ENCODE measurements at places on chromosomes 5 and 9.
A peak's percentile ranks its signal among the peaks of the same experiment; 100 is the strongest.

GRCh38 chr9:36542355-36542754, 30.3 kb upstream of the MELK start:
- DNase-seq = no peak

DNA sequence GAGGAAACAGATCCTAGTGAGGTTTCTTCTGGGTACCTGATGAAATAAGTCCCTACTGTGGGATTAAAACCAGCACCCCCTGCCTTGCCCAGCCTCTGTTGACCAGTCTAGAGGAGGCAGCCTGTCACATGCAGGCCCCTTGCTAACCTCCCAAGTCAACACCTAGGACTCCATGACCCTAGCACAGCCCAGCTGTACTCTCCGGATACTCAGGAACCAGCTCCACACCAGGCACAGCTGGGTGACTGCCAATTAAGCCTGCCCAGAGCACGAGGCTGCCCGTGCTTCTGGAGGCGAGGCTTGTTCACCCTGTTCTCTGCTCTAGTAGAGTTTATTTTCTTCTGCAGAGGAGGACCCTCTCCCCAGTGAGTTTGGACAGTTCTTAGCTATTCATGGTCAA, 92.5 kb downstream of the SNX24 start:
- DNase-seq = no peak

DNA sequence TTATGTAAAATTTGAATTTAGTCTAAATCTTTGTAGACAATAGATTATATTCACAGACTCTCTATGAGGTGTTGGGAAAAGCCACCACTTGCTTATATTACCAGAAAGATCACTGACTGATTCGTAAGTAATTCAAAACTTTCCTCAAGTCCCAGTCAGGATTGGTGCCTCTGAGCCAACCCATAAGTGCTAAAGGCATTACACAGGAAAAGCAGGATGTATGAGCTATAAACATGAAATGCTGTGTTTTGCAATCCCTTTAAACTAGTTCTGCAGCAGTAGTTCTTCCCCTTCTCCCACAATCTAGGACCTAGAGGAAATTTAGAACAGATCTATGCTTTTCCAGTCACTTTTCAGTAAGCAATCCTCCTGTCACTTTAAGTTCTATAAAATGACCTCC, 48.0 kb downstream of the SHLD3 start:
- DNase-seq = no peak

- no peak for DNase-seq
These were observed 92.9 kb downstream of the PALM2AKAP2 start for GRCh38 chr9:109872901-109873300.

GRCh38 chr5:133232911-133233310, 181.1 kb downstream of the HSPA4 start:
- no peak for DNase-seq

- no peak for DNase-seq
These were observed 1.7 kb downstream of the DIAPH1 start for GRCh38 chr5:141617128-141617527.

DNA sequence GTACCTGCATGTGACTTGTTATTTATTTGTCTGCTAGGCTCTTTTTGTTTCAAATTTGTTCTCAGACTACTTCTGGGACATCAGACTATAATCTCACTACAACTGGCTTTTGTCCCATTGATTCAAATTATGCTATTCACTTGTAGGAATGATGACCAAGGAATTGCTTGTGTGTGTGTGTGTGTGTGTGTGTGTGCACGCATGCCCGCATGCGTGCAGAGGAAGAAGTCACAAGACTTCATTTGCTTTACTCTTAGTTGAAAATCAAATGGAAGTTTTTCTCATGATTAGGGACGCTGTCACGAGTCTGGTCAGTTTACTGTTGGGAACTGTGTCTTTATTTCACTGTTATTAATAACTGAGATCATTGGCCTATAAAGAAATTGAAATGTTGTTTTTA, 268.7 kb downstream of the RAB3C start:
- no peak for DNase-seq

DNA sequence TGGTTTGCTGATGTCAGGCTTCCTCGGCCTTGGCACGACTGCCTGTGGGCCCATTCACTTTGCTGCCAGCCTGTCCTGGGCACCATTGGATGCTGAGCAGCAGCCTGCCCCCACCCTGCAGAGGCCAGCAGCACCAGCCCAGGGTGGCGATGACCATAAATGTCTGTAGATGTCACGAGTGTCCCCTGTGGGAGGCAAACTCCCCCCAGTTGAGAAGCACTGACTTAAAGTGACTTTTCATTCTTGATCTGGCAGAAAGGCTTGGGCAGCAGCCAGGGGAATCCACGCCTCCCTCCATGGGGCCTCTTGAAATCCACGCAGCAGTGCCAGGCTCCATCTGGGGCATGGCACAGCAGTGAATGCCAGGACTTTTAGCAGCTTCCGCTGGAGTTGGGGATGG, 21.8 kb downstream of the IRX4 start:
- no peak for DNase-seq

DNA sequence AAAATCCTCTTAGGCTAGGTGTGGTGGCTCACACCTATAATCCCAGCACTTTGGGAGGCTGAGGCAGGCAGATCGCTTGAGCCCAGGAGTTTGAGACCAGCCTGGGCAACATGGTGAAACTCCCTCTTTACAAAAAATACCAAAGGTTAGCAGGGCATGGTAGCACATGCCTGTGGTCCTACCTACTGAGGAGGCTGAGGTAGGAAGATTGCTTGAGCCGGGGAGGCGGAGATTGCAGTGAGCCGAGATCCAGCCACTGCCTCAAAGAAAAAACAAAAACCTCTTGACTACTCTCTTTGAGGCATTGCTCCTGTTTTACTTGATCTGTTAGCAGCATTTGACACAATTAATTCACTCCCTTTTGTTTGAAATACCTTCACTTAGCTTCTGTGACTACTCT, 20.7 kb downstream of the KIF2A start:
- DNase-seq = no peak

DNA sequence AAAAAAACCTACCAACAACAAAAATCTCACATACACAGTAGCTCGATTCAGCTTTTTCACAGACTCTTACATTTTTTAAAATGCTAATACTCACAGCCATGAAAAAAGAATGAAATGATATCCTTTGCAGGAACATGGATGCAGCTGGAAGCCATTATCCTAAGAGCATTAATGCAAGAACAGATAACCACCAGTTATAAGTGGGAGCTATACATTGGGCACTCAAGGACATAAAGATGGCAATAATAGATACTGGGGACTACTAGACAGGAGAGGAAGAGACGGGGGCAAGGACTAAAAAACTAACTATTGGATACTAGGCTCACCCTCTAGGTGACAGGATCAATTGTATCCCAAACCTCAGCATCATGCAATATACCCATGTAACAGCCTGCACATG, 90.3 kb upstream of the CCNH start:
- no peak for DNase-seq

GRCh38 chr9:77648234-77649108, at the start of gene GNA14:
GNA14 (minus strand) TSS chr9:77648322; CDS start chr9:77647793, 529 bp downstream.
- DNase-seq = no peak

GRCh38 chr5:146233441-146233840, 30.0 kb downstream of the RBM27 start:
- no peak for DNase-seq

DNA sequence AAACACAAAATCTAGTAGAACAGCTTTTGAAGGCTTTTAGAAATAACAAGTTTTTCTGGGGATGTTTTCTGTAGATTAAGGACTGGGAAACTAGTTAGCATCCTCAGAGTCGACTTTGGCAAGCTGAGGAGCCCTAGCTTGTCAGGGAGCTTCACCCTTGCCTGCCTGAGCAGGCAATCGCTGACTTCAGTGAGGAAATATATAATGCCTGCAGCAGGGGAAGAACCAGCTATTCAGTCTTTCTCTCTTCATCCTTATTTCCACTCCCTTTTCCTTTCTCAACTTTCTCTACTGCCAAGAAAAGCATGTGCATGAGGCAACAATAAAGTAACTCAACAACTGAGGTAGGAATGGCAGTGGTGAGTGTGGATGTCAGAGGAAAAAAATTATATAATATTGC, 54.7 kb downstream of the PLK2 start:
- DNase-seq = no peak

GRCh38 chr5:56722317-56722716, 93.0 kb upstream of the MAP3K1 start:
- DNase-seq = no peak

DNA sequence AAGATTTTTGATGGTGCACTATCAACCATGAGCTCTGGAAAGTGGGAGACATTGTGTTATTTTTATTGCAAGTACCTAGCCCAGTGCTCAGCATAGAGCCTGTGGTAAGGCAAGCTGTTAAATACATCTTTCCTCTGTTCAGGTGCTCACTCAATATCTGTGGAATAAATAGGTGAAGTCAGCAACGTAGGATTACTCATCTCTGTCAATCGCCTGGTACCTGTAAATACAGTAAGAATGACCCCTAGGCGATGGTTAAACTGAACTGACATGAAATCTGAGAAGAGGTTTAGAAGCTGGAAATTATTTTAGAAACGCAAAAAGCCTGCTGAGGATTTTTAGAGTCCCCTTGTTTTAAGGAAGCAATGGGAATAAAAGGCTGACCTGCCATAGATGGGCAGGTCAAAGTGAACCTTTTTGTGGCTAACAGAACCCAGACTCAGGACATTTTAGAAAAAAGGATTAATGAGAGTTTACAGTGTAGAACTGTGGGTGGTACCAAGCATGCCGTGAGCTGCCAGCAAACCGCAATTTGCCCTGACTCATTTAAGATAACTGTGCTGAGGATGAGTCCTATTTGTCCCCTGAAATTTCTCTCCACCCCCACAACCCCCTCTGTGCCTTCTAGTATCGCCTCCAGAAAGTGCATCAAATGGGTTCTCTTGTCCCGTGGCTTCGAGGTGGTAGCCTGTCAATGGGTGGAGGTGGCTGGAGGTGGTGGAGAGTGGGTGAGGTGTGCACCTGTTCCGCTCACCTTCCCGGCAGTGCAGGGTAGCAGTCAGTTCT, 375.1 kb downstream of the MED10 start:
- DNase-seq = no peak

- no peak for DNase-seq
These were observed 9.5 kb downstream of the ZNF367 start for GRCh38 chr9:96408409-96409280.

- no peak for DNase-seq
These were observed 161.1 kb downstream of the TARS1 start for GRCh38 chr5:33601881-33602280.

DNA sequence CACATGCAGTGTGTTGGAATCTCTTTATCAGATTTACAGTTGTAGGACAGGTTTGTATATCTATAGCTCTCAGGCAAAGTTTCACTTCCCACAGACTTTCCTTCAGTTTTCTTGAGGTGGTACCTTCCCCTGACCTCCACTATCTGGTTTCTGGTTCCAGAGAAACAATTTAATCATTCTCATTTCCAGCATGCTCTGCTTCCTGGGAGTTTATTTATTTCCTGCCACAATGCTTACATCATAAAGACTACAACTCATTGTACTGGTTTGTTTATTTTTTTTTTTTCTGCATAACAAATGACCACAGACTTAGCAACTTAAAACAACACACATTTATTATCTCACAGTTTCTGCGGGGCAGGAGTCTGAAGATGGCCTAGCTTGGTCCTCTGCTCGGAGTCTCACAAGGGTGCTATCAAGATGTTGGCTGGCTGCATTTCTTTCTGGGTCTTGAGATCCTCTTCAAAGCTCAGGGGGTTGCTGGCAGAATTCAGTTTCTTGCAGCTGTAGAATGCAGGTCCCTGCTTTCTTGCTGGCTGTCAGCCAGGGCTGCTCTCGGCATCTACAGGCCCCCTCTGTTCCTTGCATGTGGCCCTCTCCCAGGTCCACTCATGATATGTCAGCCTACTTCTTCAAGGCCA, 247.7 kb downstream of the ENC1 start:
- DNase-seq = no peak

DNA sequence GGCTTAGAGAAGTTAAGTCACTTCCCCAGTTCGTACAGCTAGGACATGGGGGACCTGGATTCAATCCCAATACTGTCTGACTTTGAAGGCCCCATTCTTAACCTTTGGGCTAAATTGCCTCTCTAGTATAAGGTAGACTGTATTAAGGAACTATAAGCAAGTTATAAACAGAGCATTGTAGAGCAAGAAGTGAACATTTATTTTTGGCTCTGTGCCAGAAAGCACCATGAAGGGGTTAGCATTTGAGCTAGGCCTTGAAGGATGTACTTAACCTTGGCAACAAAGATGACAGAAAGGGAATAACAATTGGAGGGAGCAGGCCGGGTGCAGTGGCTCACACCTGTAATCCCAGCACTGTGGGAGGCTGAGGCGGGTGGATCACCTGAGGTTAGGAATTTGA, 32.8 kb downstream of the GALNT10 start:
- no peak for DNase-seq

DNA sequence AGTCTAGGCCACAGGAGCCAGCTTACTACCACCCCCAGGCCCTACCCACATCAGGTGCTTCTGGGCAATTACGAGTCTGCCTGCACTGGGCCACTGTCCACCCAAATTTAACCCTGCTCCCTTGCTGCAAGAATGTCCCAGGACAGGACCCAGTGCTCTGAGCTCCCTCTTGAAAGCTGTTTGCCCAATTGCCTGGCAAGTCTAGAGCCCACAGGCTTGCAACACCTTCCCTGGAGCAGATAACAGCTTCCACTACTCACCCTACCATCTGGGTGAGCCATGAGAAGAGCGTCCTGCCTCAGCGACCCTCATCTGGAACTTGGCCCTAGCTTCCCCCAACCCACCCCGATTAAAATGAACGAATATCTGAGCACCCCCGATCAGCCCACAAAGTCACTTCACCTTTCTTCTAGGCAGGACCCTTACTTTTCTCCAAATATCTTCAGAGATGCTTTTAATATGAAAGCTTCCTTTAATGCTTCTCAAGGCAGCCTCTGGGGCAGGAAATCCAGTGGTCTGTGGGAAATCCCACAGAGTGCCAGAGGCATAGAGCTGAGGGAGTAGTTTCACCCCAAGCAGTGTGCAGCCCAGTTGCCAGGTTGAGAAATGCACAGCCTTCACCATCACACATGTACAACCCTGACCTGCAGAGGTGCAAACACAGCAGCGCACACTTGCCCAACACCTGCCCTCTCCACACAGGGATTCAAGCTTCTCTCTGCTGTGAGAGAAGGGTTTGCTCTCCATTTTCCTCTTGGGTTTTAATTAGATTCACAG, 10.6 kb downstream of the ACSL6 start:
- peak; percentile 28 for DNase-seq

- DNase-seq = no peak
These were observed 23.2 kb downstream of the DOCK8 start for GRCh38 chr9:237858-238345.

GRCh38 chr9:86511614-86512360, 157.6 kb upstream of the TUT7 start:
- DNase-seq = no peak

DNA sequence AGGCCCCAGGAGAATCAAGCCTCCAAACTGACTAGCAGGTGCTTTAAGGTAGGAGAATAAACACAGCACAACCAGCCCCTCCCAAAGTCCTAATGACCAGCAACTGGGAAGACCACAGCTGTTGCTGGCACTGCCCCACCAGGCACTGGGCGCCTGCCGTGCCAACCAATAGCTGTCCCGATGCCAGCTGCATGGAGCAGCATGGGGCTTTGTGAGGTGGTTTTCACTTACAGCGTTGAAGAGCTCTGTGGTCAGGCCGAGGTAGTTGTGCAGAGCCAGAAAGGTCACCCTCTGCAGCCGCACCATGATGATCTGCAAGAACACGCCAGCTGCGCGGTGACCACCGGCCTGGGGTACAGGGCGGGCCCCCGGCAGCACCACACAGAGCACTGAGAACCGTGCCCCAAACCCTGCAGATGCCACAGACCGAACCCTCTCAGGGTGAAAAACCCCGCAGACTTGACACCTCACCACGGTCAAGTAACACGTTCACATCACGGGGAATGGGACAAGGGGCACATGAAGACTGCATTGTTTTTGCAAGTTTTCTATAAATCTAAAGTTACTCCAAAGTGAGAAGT, 28.7 kb downstream of the PNPLA7 start:
- no peak for DNase-seq

Measured in activated CD8-positive, alpha-beta memory T cell treated with anti-CD3 and anti-CD28 coated beads, Interleukin-2, amount 50 U/mL, for 4 hours (primary cell).